ENCODE measurements at places on chromosomes 11 and 22. TPM values are rescaled to one million over a fixed set of nuclear protein-coding genes. Genes with fewer than 3 reads are reported as not detected.

- no peaks in the 10 kb centered on the region for H3K36me3 ChIP-seq
- H3K4me1 ChIP-seq, result peaks cover 7% of the 10 kb centered on the region
- H3K27me3 ChIP-seq, result no peaks in the 10 kb centered on the region
- no peak overlapping the region for H3K4me3 ChIP-seq
- H3K27ac ChIP-seq, result no peak overlapping the region
Measured at GRCh38 chr22:49736538-49736937, 91.1 kb downstream of the BRD1 start.

Gene TRIM48
- polyA plus RNA-seq, result not detected

GRCh38 chr22:17114173-17114897 lies 6.8 kb downstream of the TMEM121B start:
- H3K4me1 ChIP-seq, result peaks cover 34% of the 10 kb centered on the region
- H3K27me3 ChIP-seq, result no peaks in the 10 kb centered on the region
- H3K27ac ChIP-seq, result no peak overlapping the region
- H3K4me3 ChIP-seq, result no peak overlapping the region

DNA sequence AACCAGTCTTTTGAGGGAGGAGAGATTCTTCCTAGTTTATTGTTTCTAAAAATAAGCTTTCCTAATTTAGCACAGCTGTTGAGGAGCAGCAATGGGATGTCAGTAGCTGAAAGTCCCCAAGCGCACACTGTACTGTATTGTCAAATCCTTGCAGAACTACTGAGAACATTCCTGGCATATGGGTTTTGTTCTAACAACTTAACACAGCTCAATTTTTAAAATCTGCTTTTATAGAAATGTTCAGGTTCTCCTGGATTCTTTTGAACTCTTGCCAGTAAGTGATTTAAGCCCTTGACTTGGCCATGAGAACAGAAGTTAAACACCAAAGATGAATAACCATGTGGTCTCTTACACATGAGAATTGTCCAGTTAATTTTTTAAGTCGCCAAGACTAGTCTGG lies 218.6 kb downstream of the FAT3 start:
- no peaks in the 10 kb centered on the region for H3K27me3 ChIP-seq
- H3K27ac ChIP-seq, result no peak overlapping the region
- no peaks in the 10 kb centered on the region for H3K4me1 ChIP-seq
- H3K4me3 ChIP-seq, result no peak overlapping the region
- DNase-seq, result no peak

GRCh38 chr11:36601155-36601554 lies 3.1 kb upstream of the RAG2 start:
- H3K4me1 ChIP-seq, result no peaks in the 10 kb centered on the region
- H3K36me3 ChIP-seq, result no peaks in the 10 kb centered on the region
- no peaks in the 10 kb centered on the region for H3K27me3 ChIP-seq
- DNase-seq, result no peak

Gene SCGB1C1
- polyA plus RNA-seq, result not detected

GRCh38 chr11:46588915-46589314 lies 4.9 kb downstream of the AMBRA1 start:
- no peaks in the 10 kb centered on the region for H3K36me3 ChIP-seq
- H3K4me3 ChIP-seq, result no peak overlapping the region
- H3K27me3 ChIP-seq, result no peaks in the 10 kb centered on the region
- no peak overlapping the region for H3K27ac ChIP-seq
- no peak for DNase-seq

DNA sequence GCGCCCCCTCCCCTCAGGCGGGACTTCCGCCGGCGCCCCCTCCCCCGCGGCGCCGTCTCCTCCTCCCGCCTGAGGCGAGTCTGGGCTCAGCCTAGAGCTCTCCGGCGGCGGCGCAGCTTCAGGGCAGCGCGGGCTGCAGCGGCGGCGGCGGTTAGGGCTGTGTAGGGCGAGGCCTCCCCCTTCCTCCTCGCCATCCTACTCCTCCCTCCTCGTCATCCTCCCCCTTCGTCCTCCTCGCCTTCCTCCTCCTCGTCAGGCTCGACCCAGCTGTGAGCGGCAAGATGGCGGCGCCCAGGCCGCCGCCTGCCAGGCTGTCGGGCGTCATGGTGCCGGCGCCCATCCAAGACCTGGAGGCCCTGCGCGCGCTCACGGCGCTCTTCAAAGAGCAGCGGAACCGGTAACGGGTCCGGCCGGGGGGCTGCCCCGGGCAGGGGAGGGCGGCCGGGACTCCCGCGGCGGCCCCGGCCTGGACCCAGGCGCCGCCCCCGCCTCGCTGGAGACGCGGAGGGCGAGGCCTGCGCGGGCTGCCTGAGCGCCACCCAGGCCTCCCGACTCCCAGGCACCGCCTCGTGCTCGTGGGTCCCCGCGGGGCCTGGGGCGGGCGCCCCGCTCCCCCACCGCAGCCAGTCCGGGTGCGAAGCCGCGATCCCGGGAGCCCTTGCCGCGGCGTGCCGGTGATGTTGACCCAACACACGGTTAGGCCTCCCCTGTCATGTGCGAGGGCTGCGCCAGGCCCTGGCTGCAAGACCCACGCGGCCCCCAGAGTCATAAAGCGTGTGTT lies at the start of gene ATXN10:
Gene ATXN10 (plus strand): TSS at position 52 of the 781 bp plus-strand sequence. CDS start 230 bp downstream, at position 282.
- DNase-seq, result peak; percentile 74
- peak within 1 kb of the TSS; percentile 75 for H3K27ac ChIP-seq
- no peaks in the 10 kb centered on the region for H3K27me3 ChIP-seq
- peaks cover 25% of the 10 kb centered on the region for H3K4me1 ChIP-seq
- H3K4me3 ChIP-seq, result peak within 1 kb of the TSS; percentile 49
- H3K36me3 ChIP-seq, result no peaks in the 10 kb centered on the region

DNA sequence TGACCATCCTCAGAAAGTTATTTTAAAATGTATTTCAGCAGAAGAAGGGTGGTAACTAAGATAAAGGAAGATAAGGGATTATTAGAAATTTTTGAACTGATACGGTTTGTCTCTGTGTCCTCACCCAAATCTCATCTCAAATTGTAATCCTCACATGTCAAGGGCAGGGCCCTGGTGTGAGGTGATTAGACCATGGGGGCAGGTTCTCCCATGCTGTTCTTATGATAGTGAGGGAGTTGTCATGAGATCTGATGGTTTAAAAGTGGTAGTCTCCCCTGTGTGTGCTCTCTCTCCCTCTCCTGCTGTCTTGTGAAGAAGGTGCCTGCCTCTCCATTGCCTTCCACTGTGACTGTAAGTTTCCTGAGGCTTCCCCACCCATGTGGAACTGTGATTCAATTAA lies 36.1 kb downstream of the CYP2R1 start:
- no peak overlapping the region for H3K4me3 ChIP-seq
- H3K4me1 ChIP-seq, result no peaks in the 10 kb centered on the region
- H3K36me3 ChIP-seq, result peaks cover 10% of the 10 kb centered on the region
- no peaks in the 10 kb centered on the region for H3K27me3 ChIP-seq

- H3K27me3 ChIP-seq, result no peaks in the 10 kb centered on the region
- peak within 1 kb of the TSS; percentile 39 for H3K4me3 ChIP-seq
- DNase-seq, result peak; percentile 69
- no peaks in the 10 kb centered on the region for H3K36me3 ChIP-seq
- H3K4me1 ChIP-seq, result peaks cover 8% of the 10 kb centered on the region
- peak within 1 kb of the TSS; percentile 45 for H3K27ac ChIP-seq
Measured at GRCh38 chr22:50481440-50482106, at the start of gene ADM2. ADM2 (plus strand) TSS chr22:50481543; CDS start chr22:50481848, 305 bp downstream.

GRCh38 chr11:9861860-9862725 lies 198.2 kb downstream of the SWAP70 start:
- no peaks in the 10 kb centered on the region for H3K27me3 ChIP-seq
- DNase-seq, result no peak
- H3K27ac ChIP-seq, result no peak overlapping the region

DNA sequence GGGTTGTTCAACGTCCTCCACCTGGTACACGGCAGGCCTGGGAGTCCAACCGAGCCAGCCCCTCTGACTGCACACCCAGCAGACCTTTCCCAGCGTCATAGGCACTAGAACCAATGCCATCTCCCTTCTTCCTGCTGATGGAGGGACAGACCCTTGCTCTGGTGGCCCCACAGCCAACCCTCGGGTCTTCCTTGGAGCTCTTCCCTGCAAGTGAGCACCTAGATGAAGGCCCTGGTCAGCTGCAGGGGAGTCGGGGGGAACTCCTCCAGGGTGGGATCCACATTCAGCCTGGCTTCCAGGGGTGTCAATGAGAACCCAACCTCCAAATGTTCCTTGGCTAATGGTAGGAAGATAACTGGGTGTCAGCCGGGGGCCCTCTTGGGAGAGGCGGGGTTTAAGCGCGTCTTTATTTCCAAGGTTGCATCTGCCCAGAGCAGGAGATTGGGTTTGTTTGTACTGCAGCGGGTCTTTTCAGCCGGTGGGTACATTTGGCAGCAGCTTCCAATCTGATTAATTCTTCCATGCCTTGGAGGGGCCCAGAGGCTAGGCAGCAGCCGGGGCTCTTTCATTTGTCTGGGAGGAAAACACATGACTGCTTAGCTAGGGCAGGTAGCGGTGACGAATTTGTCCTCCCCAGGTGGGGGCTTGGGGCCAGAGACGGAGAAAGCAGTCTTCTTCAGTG lies 56.0 kb upstream of the SHISAL1 start:
- H3K27ac ChIP-seq, result no peak overlapping the region
- no peak for DNase-seq
- no peaks in the 10 kb centered on the region for H3K4me1 ChIP-seq
- no peaks in the 10 kb centered on the region for H3K27me3 ChIP-seq
- H3K4me3 ChIP-seq, result no peak overlapping the region

Gene ARHGAP8
- not detected for polyA plus RNA-seq

Measured in naive thymus-derived CD4-positive, alpha-beta T cell (primary cell).